ENCODE measurements at places on chromosomes 1 and 21.

- DNase-seq: no peak
These were observed 53.1 kb downstream of the DOP1B start for GRCh38 chr21:36209626-36210171.

GRCh38 chr1:22520871-22521270 is 42.4 kb upstream of the EPHA8 start:
- no peak for DNase-seq

- no peak for DNase-seq
These were observed at the start of gene SLAMF9 for GRCh38 chr1:159953536-159954515. Gene SLAMF9 (minus strand): TSS chr1:159954237. CDS start chr1:159954137, 100 bp downstream.

- no peak for DNase-seq
These were observed 4.2 kb upstream of the PLXNA2 start for GRCh38 chr1:208248307-208248801.

GRCh38 chr1:9687120-9687873 is 35.8 kb downstream of the PIK3CD start:
- peak; percentile 31 for DNase-seq

DNA sequence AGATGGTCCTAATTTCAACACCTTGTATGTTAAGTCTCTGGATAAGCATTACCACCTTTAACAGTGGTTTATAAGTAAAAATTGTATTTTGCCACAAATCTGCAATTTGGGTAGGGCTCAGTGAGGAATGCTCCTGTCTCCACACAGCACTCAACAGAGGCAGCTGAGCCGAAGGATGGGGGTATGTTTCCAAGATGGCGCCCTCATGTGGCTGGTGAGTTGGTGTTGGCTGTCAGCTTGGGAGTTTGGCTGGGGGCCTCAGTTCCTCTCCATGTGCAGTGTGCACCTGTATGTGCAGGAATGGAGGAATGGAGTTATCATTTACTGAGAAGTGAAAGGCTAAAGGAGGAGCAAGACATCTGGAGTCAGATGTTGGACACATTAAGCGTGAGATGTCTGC is 136.8 kb downstream of the GABPA start:
- DNase-seq: no peak

DNA sequence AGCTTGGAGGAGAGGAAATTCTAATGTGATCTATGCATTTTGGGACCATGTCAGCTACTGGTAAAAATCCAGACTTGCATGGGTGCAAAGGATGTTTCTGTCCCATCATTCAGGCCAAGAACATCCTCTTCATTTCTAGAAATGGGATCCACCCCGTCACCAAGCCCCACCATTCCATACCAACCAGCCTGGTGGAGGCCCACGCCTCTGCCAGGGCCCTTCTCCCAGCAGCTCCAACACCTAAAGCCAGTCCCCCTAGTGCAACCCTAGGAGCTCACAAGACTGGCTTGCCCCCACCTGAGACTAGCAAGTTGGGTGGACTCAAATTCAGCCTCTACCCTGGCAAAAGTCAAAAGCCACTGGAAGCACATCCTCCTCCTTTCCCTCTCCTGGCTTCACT is 1.9 kb downstream of the ARHGEF11 start:
- DNase-seq: no peak

GRCh38 chr1:1013105-1013921 is at the start of gene ISG15:
Gene ISG15 (plus strand): TSS chr1:1013497. CDS start chr1:1013574, 77 bp downstream.
- DNase-seq: peak; percentile 53

DNA sequence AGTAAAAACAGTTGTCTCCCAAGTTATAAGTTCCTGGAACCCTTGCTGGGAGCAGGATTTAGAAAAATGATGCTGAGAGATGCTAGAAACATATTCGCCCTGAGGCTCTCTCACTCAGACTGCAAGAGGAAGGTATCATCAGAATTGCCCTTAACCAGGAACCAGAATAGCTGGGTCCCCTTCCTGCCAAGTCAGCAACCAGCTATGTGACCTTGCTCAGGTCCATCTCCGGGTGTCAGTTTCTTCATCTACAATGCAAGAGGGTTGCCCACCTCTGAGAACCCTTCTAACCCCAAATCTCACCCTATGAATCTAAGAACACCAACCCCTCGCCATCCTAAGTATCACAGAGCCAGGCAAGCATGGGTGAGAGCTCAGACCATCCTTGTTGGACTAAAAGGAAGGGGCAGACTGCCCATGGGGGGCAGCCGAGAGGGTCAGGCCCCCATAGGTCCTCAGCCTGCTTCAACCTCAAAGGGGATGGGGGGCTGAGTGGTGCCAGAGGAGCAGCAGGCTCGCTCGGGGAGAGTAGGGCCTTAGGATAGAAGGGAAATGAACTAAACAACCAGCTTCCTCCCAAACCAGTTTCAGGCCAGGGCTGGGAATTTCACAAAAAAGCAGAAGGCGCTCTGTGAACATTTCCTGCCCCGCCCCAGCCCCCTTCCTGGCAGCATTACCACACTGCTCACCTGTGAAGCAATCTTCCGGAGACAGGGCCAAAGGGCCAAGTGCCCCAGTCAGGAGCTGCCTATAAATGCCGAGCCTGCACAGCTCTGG is 390 bp upstream of the S100A9 start:
- DNase-seq: no peak

DNA sequence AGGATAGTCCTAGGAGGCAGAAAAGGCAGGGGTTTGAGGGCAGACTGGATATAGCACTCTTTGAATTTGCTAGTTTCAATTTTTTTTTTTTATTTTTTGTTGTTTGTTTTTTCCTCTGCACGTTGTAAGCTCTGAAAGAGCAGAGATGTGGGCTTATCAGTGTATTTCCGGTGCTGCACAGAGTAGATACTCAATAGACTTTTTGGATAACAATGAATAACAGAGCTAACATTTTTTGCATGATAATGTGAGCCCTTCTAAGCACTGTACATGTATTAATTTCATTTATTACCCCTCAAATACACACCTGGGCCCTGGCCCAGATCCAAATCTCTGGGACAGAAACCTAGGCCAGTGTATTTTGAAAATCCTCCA is 17.1 kb upstream of the PARP1 start:
- no peak for DNase-seq

GRCh38 chr1:18879215-18879790 is 19.8 kb upstream of the TAS1R2 start:
- no peak for DNase-seq

- DNase-seq: no peak
These were observed 77.0 kb downstream of the CTH start for GRCh38 chr1:70487910-70488665.

GRCh38 chr1:205916541-205916940 is 26.7 kb downstream of the SLC26A9 start:
- DNase-seq: no peak

GRCh38 chr1:99370476-99370875 is 106.2 kb downstream of the PLPPR4 start:
- DNase-seq: no peak

DNA sequence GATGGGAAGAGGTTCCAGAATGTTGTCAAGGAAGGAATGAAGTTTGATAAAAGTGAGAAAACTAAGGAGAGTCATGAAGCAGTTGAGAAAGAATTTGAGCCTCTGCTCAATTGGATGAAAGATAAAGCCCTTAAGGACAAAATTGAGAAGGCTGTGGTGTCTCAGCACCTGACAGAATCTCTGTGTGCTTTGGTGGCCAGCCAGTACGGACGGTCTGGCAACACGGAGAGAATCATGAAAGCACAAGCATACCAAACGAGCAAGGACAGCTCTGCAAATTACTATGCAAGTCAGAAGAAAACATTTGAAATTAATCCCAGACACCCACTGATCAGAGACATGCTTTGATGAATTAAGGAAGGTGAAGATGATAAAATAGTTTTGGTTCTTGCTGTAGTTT is 142.8 kb downstream of the CDC7 start:
- no peak for DNase-seq

GRCh38 chr1:238642231-238642630 is 744.1 kb upstream of the CHRM3 start:
- DNase-seq: no peak

- DNase-seq: no peak
These were observed 9.0 kb downstream of the LRRC3 start for GRCh38 chr21:44464351-44464750.

GRCh38 chr21:17925899-17926298 is 106.7 kb upstream of the C21orf91 start:
- no peak for DNase-seq

- no peak for DNase-seq
These were observed 8.0 kb upstream of the THEMIS2 start for GRCh38 chr1:27864264-27864895.

DNA sequence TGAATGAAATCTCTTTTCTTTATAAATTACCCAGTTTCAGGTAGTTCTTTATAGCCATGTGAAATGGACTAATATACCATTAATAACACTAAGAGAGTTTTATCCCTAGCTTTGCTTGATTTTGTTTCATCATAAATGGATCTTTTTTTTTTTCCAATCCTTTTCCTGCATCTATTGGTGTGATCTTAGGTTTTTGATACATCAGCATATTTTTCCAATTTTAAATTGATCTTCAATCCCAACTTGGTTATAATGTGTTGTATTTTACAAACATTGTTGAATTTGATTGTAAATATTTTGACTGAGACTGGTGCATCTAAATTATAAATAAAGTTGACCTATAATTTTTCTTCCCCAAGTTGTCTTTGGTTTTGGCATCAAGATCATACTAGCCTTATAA is 4.3 kb upstream of the RTCA start:
- DNase-seq: no peak

DNA sequence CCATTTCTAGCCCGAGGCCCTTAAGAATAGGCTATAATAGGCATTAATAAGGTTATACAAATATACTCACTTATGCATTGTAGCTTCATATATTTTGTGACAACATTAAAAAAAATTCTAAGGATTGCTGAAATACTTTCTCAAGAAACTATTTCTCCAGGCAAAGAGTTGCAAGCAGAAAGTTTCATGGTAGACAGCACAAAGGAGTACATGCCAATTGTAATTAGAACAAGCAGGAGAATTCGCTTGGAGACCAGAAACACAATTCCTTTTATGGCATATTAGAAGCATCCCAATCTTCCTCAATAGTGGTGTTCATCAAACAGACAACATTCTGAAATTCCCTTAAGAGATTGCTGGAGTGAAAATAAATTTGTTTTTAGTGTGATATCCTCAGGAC is 122.8 kb downstream of the CRB1 start:
- no peak for DNase-seq

DNA sequence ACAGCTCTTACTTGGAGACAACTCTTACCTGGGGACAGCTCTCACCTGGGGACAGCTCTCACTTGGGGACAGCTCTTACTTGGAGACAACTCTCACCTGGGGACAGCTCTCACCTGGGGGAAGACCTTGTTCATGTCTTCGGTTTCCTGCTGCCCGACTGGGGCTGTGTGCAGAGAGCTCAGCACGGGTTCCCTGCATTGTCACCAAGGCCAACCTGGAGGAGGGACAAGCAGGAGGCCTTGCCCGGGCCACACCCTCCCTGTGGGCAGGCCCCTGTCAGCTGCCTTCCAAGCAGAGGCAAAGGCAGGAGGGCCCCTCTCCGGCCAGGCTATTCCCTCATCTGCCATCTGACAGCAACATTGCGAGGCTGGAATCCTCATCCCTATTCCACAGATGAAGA is at the start of gene LDLRAD1:
LDLRAD1 (minus strand) TSS at position 208 of the 400 bp plus-strand sequence; CDS start at position 134, 74 bp downstream.
- no peak for DNase-seq

DNA sequence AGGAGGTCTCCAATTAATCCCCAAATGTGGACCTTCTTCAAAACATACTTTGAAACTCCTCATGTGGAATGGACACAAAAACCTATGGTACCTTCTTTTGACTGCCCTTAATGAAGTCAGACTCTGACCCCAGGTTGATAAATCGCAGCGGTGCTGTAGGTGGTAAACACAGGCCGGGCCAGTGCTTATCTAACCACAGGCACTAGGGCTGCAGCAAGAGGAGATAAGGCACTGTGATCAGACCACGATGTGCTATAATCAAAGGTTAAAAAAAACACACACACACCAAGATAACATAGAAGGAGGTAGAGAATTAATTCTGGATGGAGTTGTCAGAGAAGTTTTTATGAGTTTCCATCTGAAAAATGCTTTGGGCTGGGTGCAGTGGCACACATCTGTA is 52.3 kb upstream of the SIPA1L2 start:
- DNase-seq: no peak

- DNase-seq: no peak
These were observed 63.4 kb upstream of the BCL10 start for GRCh38 chr1:85339656-85340399.

- DNase-seq: no peak
These were observed 80.9 kb downstream of the UCHL5 start for GRCh38 chr1:192978195-192978710.

Measured in NCI-H1048 (cell line).